ENCODE measurements at places on chromosomes 5 and 9.

GRCh38 chr5:9497347-9497746 lies 48.5 kb downstream of the SEMA5A start:
- DNase-seq = no peak

- DNase-seq = no peak
These were observed 18.6 kb downstream of the C9orf57 start for GRCh38 chr9:72041775-72042194.

DNA sequence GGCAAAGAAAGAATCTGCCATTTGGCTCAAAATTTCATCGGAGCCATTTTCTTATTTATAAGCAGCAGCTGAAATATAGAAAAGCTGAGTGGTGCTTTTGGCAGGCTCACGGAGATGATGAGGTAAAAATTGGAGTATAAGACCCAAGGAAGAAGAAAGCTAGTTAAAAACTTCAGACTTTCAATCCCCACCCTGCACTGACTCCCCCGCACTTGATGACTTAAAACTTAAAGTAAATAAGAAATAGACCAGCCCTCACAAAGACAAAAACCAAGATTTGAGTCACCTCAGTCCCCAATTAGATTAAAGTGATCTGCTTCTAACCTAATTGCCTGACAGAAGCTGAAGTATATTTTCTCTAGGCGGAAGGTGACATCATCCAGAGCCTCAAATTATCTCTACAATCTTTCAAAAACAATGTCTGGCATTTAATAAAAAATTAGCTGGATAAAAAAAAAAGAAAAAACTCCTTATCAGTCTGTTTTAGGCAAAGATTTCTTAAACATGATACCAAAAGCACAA lies 124.0 kb upstream of the PJA2 start:
- DNase-seq = no peak

- DNase-seq = peak; percentile 13
These were observed 185.3 kb downstream of the MAPKAP1 start for GRCh38 chr9:125521462-125522327.

GRCh38 chr5:9313751-9314150 lies 232.1 kb downstream of the SEMA5A start:
- DNase-seq = no peak

GRCh38 chr9:84903963-84904362 lies 234.4 kb downstream of the NTRK2 start:
- DNase-seq = no peak

GRCh38 chr5:159106193-159106568 lies 6.5 kb upstream of the EBF1 start:
- DNase-seq = no peak

GRCh38 chr9:18457510-18457909 lies 16.4 kb upstream of the ADAMTSL1 start:
- DNase-seq = no peak

GRCh38 chr9:105651806-105652205 lies 10.5 kb upstream of the TAL2 start:
- DNase-seq = no peak

DNA sequence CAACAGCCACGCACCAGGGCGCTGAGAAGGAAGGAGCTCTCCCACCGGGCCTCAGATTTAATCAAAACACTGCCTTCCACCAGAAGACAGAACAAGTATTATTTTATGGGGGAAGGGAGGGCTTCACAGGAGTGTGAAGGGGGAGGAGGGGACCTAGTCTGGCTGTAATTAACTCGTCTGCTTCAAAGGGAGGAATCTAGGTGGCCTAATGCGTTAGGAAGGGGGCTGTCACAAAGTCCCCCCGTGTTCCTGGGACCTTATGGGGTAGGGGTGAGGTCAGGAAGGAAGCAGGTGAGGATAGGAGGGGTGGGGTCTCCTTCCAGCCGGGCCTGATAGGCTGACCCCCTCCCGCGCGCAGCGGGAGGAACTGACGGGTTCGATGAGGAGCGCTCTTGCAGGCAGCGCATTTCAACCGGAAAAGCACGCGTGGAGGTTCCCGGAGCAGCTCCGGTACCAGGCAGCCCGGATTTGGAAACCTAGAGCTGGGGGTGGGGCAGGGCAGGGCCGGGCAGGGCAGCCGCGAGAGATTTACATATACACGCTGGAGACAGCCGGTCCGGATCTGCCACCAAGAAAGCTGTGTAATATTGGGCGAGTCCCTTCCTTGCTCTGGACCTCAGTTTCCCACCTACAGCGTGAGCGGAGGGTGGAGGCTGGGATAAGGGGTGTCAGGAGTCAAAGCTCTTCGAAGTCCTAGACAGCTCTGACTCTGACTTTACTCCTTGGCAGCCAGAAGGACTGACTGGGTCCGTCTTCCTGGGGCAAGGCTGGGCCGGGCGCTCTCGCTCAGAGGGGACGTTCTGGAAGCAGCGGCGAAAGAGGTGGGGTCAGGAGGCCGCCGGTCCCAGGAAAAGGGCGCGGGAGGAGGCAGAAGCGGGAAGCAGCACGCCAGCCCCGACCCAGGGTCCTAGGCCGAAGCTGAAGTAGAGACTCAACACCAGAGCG lies 1.8 kb downstream of the SHB start:
- no peak for DNase-seq

GRCh38 chr9:108525186-108525585 lies 330.6 kb downstream of the ACTL7B start:
- DNase-seq = no peak

GRCh38 chr5:9283473-9283872 lies 262.4 kb downstream of the SEMA5A start:
- no peak for DNase-seq

GRCh38 chr5:68502531-68502930 lies 287.0 kb downstream of the PIK3R1 start:
- DNase-seq = no peak

DNA sequence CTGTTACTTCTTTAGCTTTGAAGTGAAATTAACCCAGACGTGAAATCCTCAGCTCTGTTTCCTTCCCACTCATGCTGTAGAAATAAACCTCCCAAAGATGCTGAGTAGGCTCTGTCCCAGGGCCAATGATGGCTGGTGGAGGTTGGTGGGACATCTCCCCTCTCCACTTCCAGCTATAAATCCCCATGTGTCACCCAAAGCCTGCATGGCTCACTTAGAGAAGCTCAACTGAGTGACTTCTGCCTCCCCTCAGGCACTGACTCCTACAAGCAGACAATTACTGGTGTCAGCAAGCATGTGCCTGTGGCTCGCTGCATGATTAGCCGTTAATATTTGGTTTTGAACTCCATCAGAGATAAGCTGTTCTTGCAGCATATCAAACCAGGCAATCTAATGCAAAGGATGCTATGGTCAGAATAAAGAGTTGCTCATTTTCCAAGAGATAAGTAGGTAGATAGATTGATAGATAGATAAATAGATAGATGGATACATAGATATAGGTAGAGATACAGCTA lies 569.5 kb upstream of the WWC1 start:
- DNase-seq = no peak

DNA sequence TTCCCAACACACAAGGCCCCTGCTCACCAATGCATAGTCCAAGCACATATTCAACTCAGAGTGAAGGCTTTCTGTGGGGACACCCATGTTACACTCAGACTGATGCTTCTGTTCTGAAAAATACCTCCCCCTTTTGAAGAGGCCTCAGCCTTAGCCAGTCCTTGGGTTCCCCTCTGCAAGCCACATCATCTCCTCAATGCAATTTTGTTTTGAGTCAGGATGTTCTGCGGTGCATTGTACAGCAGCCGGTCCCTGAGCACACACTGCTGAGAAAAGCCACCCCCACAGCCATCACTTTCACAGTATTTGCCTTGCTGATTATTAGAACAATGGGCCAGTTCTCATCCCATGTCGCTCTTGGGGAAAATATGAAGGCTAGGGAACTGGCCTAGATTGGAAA lies 241.2 kb downstream of the FAM114A2 start:
- no peak for DNase-seq

DNA sequence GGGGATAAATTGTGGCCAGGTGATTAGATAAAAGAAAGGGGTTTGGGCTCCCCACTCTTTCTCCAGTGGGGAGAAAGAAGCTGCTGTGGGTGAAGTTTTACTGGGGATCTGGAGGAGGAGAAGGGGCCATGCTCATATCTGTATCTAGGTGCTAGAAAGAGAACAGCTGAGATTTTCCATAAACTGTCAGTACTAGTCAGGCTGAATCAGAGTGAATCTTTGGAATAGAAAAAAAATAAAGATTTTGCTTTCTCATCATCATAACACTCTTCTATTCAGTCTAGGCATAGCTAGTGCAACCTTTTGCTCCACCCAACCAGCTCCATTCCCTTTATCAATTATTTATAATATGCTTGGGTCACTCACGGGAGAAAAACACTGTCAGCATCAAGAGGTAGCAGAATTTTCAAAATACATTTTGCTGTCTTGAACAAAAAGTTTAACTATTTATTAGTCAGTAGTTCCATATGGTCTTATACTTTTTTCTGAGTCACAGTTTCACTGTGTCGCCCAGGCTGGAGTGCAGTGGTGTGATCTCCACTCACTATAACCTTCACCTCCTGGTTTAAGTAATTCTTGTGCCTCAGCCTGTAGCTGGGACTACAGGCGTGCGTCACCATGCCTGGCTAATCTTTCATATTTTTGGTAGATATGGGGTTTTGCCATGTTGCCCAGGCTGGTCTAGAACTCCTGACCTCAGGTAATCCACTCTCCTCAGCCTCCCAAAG lies 21.3 kb upstream of the ERMP1 start:
- DNase-seq = no peak

GRCh38 chr9:122053567-122054350 lies 39.3 kb downstream of the TTLL11 start:
- no peak for DNase-seq

DNA sequence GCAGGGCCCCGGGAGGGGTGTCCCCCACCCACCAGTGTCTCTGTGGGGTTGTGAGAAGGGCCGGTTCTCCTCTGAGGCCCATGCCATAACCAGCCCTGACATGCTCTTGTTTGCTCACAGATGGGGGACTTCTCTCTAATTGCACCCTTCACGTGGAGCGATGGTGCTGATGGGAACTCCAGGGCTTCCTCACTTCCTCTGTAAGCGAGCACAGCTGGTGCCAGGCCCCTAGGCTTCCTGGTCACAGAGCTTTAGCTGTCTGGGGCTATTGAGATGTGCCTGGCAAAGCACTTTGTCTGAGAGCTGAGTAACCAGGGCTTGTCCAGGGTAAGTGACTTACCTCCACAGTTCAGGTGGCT lies 36.4 kb downstream of the PHF2 start:
- DNase-seq = no peak

DNA sequence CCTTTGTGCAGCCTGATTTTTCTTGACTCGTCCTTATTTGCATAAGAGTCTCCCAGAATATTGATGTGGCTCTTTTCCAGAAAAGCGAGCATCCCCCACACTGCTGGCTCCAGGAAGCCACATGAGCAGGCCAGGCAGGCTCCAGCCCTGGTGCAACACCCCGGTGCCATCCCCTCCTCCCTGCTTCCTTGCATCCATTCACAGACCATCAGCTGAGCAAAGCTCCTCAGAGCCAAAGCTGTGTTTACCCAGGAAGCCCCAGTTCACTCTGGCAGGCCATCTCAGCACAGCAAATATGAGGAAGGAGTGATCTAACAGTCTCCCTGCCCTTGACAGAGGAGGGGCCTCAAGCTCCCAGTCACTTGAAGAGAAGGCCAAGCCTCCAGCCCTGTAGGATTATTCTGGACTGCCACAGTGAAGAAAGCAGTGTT lies 34.4 kb downstream of the INSYN2B start:
- DNase-seq = no peak

GRCh38 chr5:135944967-135945560 lies 9.7 kb downstream of the LECT2 start:
- DNase-seq = no peak

GRCh38 chr9:107465467-107466451 lies 23.8 kb downstream of the KLF4 start:
- peak; percentile 27 for DNase-seq

DNA sequence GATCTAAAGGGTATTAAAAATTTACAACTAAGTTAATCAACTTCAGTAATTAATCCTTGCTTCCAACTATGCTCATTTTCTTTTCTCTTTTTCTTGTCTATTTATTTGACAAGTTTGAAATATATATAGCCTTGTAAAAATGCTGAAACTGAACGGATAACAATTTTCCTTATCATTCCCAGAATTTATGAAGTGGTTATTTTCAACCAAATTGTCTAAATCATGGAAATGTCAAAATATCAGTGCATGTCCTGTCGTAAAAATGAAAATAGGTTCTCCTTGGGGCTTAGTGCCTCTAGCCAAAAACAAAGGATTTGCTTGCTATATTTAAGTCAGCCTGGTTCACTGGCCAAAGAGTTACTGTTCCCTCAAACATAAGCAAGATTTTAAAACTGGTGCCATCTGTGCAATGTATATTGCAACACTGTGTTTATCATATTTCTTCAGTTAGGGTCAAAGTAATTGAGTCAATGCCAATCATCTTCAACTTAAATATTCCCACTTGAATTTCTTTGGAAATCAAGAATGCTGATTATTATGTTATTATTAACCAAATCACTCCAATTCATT lies 798.3 kb downstream of the MAT2B start:
- DNase-seq = no peak

DNA sequence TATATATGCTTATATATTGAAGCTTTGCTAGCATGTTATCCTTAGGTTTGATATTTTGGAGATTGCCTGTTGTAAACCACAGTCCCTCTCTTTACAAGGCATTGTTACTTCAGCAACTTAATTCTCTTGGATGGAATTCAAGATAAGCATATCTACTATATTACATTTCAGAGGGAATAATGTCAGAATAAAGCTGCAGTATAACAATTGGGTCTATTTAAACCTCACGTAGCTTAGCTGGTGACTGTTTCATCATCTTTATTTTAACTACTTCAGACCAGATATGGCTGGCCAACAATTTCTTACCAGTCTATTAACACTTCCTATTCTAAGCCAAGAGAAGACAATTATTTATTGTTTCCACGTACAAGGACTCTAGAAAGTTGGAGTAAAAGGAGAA lies 27.1 kb downstream of the ZCCHC10 start:
- no peak for DNase-seq

- no peak for DNase-seq
These were observed 70.3 kb downstream of the INSYN2B start for GRCh38 chr5:169909945-169910344.

GRCh38 chr5:41869724-41870626 lies at the start of gene OXCT1:
OXCT1 (minus strand) TSS chr5:41870425; CDS start chr5:41870358, 67 bp downstream.
- peak; percentile 87 for DNase-seq

DNA sequence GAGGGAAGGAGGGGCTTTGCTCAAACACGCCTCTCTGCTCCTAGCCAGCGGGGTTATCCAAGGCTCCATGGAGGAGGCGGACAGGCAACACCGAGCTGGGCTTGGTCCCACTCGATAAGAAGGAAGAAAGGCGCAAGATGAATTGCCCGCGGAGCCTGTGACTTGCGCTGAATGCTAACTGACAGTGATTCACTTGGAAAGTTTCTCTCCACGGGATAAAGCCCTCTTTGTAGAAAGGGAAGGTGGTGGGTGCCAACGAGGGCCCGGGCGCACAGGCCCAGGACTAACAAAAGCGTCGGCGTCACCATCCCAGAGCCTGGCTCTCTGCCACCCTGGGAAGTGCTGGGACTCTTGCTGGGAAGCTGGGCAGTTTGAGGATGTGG lies 76.0 kb downstream of the VAV2 start:
- no peak for DNase-seq

GRCh38 chr5:120550358-120550757 lies 86.3 kb downstream of the PRR16 start:
- DNase-seq = no peak

GRCh38 chr5:1801967-1802295 lies 724 bp downstream of the NDUFS6 start:
- no peak for DNase-seq
